ENCODE measurements at places on chromosomes 2 and 18.

DNA sequence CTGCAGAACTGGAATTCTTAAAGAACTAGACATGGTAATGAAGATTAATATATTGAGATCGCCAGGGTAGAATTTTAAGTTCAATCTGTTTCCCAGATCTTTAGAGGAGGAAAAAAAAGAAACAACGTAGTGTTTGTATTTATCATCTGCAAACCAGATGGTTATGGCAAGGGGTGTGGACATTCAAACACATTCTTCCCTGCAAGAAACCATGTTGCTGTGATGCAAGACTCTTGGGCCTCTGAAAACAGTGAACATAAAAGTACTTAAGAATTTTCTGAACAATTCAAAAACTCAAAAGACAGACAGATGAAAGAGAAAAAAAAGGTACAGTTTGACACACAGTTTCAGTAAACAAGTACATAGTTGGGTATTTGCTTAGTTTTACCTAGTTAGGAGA is 35.6 kb downstream of the COL5A2 start:
- DNase-seq: no peak

- DNase-seq: no peak
These were observed 103.4 kb upstream of the EPAS1 start for GRCh38 chr2:46193855-46194254.

DNA sequence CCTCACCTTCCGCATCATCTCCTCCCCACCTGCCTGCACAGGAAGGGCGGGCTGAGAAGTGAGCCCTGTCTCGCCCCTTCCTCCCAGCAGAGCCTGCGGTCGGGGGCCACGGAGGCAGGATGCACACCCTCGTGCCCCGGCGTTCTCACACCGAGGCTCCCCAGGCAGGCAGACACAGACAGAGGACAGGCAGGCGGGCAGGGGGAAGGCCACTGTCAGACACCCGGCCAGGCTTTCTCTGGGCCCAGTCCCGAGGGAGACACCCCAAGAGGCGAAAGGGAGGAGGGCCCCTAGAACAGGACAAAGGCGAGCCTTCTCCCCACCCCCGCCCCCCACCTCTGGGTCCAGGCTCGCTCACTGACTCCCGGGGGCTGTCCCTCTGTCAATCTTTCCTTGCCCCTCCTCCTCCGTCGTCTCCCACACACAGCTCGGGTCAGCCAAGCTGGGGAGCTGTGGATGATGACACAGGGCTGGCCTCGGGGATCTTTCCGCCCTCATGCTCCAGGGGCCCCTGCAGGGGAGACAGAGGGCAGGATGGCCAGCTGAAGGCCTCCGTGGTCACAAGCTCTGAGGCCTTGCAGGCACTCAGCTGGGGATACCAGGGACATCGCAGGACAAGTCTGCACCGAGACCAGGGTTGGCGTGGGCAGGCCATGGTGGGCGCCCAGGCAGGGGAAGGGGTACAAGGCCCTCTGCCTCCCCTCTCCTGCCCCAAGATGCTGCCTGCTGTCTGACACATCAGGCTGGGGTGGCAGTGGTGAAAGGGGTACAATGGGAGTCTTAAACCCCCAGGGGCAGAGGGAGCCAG is 24.9 kb downstream of the BIN1 start:
- peak; percentile 33 for DNase-seq

- no peak for DNase-seq
These were observed 19.3 kb upstream of the CPS1 start for GRCh38 chr2:210536973-210537650.

- DNase-seq: no peak
These were observed 190.5 kb upstream of the MC4R start for GRCh38 chr18:60563082-60563481.

DNA sequence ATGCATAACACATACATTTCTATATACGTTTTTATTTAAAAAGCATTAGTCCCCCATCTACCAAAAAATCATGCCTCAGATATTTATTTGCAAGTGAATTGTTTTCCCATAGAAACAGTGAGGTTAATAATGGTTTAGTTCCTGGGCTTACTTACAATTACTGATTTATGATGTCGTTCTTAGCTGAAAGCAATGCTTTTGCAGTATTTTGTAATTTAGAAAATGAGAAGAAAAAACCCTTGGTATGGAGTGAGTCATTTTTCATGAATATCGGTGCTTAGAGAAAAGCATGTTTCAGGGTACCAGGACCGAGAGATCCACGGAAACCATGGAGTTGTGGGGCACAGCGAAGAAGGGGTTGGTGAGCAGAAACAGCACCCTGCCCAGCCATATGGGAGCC is 12.0 kb upstream of the CDK15 start:
- no peak for DNase-seq

DNA sequence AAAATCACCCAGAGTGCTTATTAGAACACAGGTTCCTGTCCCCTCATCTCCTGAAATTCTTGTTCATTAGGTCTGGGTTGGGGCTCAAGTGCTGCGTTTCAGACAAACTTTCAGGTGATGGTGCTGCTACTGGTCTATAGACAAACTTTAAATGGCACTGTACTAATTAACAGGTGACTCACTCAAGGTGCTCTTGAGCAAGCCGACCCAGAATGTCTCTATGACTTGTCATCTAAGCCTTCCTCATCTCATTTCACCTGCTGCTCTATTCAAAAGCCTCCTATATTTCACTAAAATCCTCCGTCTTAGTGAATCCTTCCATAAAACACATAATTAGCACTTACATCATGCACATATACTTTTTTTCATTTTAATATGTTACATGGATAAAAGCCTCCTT is 29.9 kb upstream of the STK39 start:
- no peak for DNase-seq

DNA sequence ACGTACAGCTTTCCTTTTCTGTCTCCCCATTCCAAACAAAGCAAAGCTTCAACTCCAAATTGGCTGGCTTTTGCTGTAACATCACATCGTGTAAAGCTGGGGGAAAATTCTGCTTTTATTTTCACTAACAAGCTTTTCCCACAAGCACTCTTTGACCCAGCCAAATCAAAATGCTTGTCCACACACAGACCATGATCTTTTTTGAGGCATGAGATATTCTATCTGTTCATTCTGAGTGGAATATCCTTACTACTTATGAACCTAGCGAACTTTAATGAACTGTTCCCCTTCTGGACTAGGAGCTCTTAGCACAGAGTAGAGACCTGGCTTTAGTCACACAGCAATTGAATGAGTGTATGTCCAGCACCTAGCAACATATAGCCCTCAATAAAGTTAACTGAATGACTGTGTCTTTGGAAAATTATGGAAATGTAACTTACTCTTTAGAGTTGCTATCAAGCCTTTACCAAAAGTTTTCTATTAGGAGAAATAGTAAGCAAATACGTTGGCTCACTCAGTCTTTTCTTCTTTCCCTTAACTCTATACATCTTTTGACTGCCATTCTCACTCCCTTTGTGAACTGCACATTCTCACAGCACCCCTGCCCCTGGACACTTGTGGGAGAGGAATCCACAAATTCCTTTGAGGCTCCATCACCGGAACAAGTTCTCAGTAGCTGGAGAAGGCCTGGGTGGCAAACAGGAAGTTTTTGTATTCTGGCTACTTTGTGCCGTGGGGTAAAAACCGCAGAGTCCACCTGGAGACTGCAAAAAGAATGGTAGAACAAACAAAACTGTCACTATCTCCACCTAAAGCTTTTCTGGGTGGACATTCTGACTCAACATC is 1.3 kb upstream of the UBE2E3 start:
- no peak for DNase-seq
